ENCODE measurements at places on chromosomes 2 and 18. TPM values are rescaled to one million over a fixed set of nuclear protein-coding genes. Genes with fewer than 3 reads are reported as not detected.

CXCR4 gene
- not detected for total RNA-seq

MAL gene
- total RNA-seq: 2.2 TPM

GRCh38 chr2:219997341-219997851 lies 370.0 kb downstream of the SLC4A3 start:
- DNase-seq: peak; percentile 30

GRCh38 chr2:1900732-1901131 lies 156.4 kb upstream of the PXDN start:
- no peak for DNase-seq

- no peak for DNase-seq
These were observed 100.1 kb upstream of the ITGB6 start for GRCh38 chr2:160300203-160300602.

DNA sequence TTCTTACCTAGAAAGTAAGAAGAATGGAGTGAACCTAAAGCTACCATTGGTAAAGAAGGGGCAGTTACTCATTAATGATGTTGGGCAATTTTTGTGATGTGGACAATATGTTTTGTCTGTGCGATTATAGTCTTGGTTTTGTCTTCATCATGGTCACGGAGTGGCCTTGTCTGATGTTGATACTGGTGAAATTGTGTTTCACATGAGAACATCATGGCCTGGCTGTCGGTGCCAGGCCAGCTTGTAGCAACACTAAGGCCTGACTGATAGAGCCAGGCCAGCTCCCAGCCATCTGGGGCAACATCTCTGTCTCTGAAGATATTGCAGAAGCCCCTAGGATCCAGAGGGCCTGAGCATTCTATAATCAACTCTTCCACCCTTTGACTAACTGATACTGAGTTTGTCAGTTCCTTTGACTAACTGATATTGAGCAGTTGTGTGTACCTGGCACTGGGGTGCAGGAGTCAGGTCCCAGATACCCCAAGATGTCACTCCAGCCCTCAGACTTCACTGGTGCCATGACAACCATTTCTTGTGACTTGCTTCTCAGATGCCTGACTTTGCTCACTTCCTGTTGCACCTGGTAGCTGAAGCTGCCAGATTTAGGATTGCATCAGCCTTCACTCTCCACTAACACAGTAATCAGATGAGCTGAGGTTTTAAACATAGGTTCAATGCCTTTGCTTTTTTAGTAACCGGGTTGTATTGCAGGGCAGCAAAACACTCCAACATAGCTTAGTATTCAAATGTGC lies 62.5 kb downstream of the RPIA start:
- no peak for DNase-seq

DNA sequence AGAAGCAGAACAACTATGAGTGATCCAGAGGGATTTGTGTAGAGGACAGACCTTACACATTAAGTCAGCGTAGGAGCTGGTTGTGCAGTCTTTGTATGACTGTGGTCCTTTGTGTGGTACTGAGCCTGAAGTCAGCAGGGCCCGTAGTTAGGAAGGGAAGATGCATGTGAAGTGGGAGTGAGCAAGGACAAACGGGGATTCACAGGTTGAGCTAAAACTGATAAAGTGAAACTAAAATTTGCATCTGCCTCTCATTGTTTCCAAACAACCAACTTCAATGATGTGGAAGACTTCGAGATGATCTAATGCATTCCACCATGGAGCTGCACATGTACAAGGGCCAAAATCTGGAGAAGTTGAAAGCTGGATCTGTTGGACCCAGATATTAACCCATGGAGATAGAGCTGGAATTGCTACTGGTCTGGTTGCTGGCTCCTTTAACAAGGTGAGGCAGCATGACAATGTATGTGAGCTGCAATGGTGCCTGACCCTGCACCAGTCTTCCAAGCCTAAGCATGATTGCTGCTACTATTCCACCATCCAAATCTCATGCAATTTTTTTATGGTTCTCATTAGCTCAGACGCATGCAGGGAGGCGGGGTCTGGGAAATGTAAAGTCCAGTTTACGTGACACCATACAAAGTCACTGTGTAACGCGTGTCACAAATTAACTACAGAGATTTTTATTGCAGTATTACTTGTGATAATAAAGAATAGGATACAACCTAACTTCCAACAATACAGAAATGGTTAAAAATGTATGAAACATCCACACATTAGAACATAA lies 12.1 kb upstream of the CYBRD1 start:
- no peak for DNase-seq

DNA sequence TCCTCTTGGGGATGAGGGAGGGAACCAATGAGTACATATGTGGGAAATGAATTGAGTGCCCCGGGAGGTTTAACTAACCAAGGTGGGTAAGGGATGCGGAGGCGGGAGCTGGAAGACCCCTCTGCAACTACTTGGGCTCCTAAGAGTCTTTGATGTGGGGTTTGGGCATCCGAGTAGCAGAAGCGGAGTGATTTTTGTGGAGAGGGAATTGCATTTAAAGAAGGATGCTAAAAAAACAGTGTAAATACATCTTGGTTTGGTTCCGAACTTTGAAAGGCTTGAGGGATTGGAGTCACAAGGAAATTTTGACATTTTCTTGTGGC lies 215.7 kb downstream of the MCFD2 start:
- peak; percentile 13 for DNase-seq

- peak; percentile 88 for DNase-seq
These were observed 204.2 kb downstream of the CYP26B1 start for GRCh38 chr2:71943238-71944182.

GRCh38 chr18:36187826-36188721 lies 777 bp downstream of the MOCOS start:
- peak; percentile 74 for DNase-seq

DNA sequence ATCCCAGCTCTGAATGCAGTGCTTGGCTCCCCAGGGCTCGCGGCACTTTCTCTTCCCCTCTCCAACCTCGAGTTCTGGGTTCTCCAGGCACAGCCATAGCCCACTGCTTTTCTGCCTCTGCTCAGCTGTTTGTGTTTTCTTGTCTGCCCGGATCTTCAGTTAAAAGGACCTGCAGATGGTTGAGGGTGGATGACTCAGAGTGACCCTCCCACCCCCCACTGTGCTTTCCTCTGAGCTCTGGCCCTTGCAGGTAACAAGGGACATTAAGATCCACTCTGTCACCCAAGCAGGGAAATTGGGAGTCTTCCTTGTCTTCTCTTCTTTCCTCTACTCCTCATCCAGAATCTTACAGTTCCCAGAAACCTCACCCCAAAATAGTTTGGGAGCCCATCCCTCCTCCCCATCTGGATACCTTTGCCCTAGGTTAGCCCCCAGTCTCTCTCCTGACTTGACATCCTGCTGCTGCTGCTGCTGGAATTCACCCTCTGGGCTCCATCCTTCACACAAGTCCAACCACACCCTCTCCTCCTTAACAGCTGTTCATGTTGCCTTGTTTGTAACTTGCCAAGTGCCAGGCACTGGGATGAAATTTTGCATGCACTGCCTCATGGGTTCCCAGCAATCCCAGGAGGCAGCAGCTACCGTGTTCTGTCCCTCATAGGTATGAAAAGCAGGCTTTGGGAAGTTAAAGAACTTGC lies 157.9 kb upstream of the TTC39C start:
- DNase-seq: peak; percentile 81

- DNase-seq: no peak
These were observed 70.7 kb downstream of the SOS1 start for GRCh38 chr2:39050109-39050508.

DNA sequence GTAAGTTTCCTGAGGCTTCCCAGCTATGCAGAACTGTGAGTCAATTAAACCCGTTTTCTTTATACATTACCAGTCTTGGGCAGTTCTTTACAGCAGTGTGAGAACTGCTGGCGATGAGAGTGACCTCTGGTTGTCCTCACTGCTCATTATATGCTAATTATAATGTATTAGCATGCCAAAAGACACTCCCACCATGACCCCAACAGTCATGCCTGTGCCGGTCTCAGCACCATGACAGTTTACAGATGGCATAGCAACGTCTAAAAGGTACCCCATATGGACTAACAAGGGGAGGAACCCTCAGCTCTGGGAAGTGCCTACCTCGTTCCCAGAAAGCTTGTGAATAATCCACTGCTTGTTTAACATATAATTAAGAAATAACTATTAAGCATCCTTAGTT lies 8.1 kb upstream of the IL1A start:
- DNase-seq: no peak

- DNase-seq: peak; percentile 72
These were observed 32.7 kb downstream of the QPCT start for GRCh38 chr2:37377187-37377532.

Data from myocyte (in vitro differentiated cells).